ENCODE measurements at places on chromosomes 3 and 15.
A peak's percentile ranks its signal among the peaks of the same experiment; 100 is the strongest.

GRCh38 chr3:180433152-180433551 lies 168.8 kb upstream of the TTC14 start:
- peak; percentile 14 for DNase-seq

- DNase-seq, result no peak
Observed at GRCh38 chr3:53164911-53165310, 3.9 kb downstream of the PRKCD start.

DNA sequence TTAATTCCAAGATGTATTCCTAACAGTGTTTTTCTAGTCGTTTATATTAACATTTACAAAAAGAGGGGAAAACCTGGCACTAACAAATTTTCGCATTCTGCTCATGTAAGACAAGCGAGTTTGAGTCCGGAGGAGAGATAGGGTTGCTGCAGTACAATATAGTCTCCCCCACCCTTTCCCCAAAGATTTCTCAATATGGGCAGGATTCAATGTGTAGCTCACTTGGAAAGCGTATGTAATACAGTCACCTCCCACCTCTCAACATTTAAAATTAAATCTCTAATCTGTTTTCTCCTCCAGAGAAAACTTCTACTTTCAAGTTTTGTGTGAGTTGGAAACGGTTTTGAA lies 57.9 kb downstream of the CMSS1 start:
- no peak for DNase-seq

DNA sequence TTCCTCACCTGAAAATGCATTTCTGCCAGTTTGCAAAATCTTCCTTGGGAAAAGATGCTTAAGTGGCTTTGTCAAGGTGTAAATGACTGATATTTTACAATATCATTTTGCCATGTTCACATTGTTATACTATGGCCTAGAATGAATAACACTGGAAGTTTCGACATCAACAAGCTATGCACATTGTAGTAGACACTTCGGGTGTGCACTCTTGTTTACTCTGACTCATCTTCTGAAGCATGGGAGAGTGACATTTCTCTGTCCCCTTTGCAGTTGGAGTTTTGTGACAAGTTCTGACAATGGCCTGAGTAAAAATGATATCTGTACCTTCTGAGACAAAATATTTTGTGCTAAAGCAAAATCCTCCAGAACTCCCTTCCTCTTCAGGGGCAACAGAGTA lies 567.0 kb upstream of the RGMA start:
- DNase-seq, result no peak

DNA sequence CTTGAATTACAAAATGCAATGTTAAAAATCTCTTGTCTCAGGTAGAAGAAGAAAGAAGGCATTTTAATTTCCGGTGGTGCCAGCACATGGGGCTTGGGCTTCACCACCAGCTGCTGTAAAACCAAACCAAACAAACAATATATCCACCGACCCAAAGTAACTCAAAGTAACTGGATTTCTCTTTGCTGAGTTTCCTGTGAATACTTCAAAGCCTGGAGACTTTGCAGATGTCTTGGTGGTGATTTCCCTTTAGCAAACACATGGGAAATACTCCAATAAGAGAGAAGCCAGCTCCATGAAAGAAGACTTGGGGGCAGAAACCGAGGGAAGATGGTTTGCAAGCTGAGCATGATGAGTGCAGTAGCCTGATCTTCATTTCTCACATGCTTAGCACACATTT lies 62.6 kb downstream of the EIF4E3 start:
- DNase-seq, result no peak

GRCh38 chr3:58462829-58463180 lies 29.1 kb upstream of the KCTD6 start:
- no peak for DNase-seq

DNA sequence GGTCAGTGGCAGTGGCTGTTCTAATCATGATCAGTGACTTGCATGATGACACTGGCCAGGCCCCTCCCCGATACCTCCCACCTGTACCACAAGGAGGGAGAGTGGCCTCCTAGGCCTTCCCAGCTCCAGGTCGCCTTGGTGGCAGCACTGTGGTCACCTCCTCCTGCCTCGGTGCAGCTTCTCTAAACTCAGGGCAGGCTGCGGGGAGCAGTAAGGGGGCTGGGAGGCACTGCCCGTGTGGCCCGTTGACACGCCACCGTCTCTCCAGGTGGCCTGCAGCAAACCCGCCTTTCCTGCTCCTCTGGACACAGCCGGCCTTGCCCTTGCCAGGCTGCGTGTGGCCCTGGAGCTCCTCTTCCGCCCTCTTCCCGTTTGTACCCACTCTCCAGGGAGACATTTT lies 184.1 kb downstream of the XXYLT1 start:
- no peak for DNase-seq

DNA sequence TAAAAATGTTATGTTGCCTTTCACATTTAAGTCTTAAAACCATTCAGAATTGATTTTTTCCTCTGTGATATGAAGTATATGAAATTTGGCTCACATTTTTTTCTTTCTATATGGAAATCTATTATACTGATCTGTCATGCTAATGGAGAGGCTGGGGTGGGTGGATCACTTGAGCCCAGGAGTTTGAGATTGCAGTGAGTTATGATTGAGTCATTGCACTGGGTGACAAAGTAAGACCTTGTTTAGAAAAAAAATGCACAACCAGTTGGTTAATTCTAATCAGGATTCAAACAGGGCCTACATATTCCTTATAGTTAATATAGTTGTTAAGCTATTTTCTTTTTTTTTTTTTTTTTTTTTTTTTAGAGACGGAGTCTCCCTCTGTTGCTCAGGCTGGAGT lies 230.5 kb downstream of the MFSD1 start:
- no peak for DNase-seq

GRCh38 chr15:40439960-40440742 lies 602 bp upstream of the BAHD1 start:
- peak; percentile 64 for DNase-seq

DNA sequence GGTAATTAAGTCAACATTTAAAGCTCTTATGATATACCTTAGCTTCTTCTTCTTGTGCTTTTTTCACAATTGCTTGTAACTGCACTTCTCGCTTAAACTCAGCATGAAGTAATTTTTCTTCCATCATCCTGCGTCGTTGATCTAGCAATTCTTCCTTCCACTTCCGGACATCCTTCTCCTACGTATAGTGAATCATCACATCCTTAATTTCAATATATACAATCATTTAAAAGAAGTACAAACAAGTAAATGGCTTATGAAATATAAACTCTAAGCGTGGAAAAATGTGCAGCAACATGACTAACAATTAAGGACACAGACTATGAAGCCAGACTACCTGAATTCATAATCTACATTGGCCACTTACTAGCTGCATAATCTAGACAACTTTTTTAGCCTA lies 151.4 kb downstream of the SCAPER start:
- no peak for DNase-seq

GRCh38 chr15:64749999-64750657 lies 25.3 kb downstream of the RBPMS2 start:
- DNase-seq, result no peak

DNA sequence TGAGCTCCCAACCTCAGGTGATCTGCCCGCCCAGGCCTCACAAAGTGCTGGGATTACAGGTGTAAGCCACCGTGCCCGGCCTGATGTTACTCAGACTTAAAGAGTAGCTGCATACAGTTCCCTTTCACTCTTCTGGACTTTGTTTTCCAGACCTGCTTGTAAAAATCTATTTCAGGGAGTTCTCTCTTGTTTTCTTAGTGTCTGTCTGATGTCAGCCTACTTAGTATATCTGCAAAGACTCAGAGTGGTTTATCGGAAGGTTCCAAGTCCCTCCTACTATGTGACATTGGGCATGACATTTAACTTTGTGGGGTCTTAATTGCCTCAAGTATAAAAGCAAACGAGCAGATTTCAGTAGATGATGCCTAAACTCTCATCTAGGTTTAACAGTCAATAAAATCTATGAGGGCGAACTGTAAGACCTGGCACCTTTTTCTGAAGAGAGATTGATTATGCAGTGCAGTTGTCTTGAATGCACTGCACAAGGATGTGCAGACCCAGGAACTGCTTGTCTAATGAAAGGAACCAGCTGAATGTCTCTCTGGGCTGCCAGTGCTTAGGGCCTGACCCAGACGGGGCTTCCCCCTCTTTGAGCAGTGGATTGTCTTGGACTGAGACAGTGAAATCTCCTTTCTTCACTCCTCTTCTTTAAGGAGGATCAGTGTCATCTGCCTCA lies 301.4 kb downstream of the PTPRG start:
- DNase-seq, result no peak

DNA sequence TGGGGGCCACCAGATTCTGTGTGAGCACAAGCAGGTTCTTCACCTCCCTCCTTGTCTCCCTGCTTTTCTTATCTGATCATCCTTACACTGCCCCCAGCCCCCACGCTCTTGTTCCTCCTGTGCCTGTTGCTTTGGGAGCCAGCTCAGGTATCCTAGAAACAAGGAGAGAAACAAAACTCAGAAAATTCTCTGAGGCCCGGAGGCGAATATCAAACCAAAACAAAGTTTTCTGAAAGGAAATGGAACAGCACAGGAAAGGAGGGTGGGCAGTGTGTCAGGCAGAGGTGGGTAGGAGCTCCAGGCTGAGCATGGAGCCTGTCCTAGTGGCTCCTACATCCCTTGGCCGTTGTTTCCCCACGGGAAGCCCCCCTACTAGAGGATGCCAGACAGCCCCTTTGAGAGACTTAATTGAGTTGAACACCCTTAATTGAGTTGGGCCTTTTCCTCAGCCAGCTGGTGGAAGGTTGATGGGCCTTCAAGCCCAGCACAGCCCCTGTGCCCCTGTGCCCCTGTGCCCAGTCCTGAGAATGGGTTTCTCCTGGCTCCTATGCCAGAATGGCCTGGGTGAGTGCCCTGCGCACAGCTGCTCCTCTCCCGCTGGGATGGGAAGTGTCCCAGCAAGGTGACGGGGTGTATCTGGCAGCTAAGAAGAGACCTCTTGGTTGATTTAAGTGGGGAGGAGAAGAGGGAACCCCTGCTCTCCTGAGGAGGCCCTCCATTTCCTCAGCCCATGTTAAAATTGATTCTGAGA lies 22.8 kb upstream of the JMJD7 start:
- DNase-seq, result no peak

- DNase-seq, result no peak
Observed at GRCh38 chr3:126684218-126684751, 19.8 kb upstream of the CHCHD6 start.

DNA sequence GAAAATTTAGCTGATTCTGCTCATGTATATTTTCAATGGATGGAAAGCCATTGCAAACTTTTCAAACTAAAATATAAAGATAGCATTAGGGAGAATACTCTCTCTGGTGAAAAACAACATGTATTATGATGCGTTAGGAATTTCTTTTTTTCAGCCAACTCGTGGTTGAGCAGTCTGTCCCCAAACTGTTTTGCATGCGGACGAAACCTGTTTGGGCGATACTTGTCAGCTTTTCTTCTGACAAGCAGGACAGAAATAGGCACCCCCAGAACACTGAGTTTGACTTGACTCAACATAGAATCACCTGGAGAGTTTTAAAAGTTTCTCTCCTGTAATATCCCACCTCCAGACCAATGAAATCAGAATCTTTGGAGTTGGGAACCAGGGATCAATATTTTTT lies 417.5 kb upstream of the TPRG1 start:
- no peak for DNase-seq

- DNase-seq, result peak; percentile 80
Observed at GRCh38 chr15:75720787-75721479, 8.3 kb upstream of the CSPG4 start.

- DNase-seq, result no peak
Observed at GRCh38 chr3:49004352-49005302, 2.6 kb upstream of the WDR6 start.

GRCh38 chr15:56877255-56877970 lies 41.0 kb upstream of the TCF12 start:
- no peak for DNase-seq

- no peak for DNase-seq
Observed at GRCh38 chr3:172154768-172155664, 115.6 kb downstream of the FNDC3B start.

DNA sequence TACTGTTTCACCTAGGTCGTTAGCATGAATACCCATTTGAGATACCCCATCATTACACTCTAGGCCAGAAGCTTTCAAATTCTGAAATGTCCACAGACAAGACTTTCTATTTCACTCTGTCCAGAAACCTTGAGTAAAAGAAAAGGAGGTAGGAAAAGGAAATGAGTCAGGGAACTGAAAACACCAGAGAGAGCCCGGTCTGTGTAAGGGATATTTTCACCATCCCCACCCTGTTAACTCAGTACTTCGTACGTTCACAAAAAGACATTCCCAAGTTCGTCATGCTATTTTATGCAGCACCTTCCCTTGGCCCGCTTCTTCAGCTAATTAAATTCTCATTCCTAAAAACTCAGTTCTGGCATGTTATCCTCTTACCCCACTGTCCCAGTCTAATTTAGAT lies 89.4 kb upstream of the SOX2 start:
- DNase-seq, result peak; percentile 15

- no peak for DNase-seq
Observed at GRCh38 chr3:113153499-113154107, 57.8 kb upstream of the BOC start.

DNA sequence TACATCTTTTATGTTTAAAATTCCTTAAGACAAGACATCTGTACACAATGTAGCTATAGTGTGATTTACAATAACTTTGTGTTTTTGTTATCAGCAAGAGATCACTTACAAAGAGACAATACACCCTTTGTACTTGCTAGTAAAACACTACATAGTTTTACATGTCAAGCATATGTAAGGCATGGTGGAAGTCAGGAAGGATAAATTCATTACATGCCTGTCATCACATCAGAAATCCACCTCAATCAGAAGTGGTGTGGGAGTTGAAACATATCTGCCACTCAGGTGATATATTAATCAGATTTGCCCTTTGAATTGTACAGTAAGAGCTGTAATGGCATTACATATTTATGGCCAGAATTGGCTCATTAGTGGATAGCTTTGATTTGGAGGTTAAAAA lies 95.5 kb downstream of the MBNL1 start:
- DNase-seq, result no peak

DNA sequence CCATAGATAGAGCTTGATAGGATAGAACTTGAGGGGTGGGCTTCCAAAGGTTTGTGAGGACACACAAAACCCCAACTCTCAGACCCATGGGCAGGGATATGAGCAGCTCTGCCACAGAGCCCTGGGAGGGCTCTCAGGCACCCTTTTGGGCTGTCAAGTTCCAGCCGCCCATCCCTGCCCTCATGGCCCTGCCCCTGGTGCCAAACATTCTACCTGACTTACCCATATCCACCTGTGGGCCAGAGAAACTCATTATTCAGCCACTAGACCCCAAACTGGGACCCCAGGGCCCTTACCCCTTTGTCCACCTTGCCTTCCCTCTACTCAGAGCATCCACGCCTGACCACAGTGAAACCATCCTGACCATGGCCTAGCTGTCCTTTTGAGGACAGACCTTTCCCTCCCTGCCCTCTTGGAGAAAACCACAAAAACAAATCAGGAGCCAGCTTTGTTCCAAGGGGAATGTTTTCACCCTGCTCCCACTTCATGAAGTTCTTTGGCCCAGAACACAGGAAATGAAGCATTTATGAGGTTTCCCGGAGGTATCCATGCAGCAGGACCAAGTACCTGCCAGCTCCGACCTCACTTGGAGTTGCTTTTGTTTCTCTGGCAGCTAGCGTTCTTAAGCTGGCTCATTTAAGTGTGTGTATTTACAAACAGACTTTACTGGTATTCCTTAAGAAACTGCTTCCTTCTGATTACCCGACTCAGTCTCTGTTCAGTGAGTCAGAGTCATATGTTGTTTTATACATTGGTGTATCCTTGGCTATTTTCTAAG lies 34.2 kb upstream of the GALNT15 start:
- DNase-seq, result peak; percentile 46

Data from urothelium cell line (cell line).